Stimulated activated CD4-positive, alpha-beta T cell treated with anti-CD3 and anti-CD28 coated beads, Interleukin-1b, Interleukin-23, amount 100 ng/mL, for 1 hour (primary cell): ENCODE measurements at places on chromosomes 11 and 22.

GRCh38 chr11:57544566-57544965 lies 7.2 kb downstream of the SMTNL1 start:
- no peak for DNase-seq

DNA sequence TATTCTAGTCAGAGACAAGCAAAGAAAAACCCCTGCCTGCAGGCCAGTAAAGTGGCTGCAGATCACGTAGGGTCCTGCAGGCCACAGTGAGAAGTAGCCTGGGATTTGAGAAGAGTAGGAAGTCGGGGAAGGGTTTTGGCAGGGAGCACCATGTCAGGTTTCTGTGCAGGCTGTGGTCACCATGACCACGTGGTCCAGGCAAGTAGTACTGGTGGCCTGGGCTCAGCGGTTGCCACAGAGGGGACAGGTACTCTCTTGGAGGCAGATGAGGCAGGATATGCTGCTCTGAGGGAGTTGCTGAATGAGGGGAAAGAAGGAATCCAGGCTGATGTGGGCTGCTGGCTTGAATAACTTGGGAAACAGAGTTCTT lies 46.5 kb downstream of the PISD start:
- DNase-seq, result no peak

DNA sequence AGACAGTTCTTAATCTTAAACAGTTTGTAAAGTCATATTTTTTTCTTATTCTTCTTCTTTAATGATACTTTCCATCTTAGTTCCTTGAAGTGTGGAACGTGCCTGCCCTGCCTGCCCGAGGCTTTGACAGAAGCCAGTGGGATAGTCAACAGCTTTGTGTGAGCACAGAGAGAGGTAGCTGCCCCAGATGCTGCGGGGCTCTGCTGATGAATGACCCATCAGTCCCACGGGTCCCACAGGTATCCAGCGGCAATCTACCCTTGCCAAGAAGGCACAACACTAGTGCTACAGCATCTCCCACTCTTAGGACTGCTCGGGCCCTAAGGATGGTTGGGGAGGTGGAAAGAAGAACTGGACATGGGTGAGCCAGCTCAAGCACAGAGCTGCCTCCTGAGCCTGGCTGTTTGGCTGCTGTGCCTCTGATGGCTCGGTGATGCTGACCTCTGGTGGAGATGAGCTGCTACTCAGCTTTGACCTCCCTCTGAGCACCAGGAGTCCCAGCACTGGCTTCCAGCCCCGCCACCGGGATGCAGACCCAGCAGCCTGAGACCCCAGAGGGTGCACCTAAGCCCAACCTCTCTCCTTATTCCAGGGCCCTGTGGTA lies 11.8 kb upstream of the APLNR start:
- DNase-seq, result no peak

GRCh38 chr22:20802452-20802851 lies 28.5 kb downstream of the SERPIND1 start:
- no peak for DNase-seq

- DNase-seq, result no peak
Measured at GRCh38 chr22:24599514-24599913, 3.5 kb upstream of the GGT1 start.

- DNase-seq, result peak; percentile 11
Measured at GRCh38 chr11:82959987-82960778, 58.6 kb downstream of the DDIAS start.

DNA sequence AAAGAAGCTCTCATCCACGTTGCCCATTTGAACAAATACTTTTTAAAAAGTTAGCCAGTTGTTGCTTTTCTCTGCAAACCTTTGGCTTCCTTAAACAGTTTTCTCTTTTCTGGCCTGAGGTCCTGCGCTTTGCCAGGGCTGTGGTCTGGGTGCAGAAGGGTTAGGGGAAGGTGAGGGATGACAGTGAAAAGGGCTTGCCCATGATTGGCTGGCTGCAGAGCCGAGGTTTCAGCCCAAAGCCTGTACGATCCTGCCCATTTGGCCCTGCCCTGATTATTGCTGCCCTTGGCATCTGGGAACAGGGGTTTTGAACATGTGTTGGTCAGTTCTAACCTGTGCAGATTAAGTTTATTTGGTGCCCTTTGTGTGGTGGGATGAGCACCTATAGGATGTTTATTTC lies 1.5 kb downstream of the INCENP start:
- DNase-seq, result no peak
